KBM-7 (cell line): ENCODE measurements at places on chromosomes 13 and 19.
A peak's percentile ranks its signal among the peaks of the same experiment; 100 is the strongest.

DNA sequence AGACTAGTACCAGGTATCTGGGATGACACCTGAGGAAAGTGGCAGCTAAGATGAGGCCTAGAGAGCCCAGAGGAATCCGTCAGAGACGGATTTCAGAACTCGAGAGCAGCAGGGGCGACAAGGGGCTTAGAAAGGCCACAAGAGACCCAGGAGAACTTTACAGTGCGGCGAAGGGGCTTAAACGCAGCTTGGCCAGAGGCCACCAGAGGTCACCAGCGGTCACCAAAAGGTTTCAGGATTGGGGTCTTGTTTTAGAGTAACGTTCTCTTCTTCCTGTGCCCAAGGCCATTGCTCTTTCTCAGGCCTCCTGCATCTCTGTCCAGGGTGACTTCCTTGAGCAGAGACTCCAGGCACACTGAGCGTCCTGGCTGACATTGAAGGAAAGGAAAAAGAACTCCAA is 2.2 kb downstream of the ZSCAN22 start:
- DNase-seq = peak; percentile 55

DNA sequence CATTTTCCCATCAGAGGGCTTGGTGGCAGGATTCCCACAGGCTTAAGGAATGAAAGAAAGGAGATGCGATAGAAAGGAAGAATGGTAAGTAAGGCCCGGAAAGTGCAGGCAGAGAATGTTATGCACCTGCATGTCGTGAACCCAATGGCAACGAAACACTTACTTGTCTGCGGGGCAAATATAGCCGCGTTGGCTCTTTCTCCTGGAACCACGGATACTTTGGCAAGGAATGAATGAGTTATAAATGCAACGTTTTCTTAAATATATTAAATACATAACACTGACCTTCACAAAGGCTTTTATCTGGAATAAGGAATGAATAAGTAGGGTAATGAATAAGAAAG is 192.1 kb downstream of the KATNAL1 start:
- no peak for DNase-seq

DNA sequence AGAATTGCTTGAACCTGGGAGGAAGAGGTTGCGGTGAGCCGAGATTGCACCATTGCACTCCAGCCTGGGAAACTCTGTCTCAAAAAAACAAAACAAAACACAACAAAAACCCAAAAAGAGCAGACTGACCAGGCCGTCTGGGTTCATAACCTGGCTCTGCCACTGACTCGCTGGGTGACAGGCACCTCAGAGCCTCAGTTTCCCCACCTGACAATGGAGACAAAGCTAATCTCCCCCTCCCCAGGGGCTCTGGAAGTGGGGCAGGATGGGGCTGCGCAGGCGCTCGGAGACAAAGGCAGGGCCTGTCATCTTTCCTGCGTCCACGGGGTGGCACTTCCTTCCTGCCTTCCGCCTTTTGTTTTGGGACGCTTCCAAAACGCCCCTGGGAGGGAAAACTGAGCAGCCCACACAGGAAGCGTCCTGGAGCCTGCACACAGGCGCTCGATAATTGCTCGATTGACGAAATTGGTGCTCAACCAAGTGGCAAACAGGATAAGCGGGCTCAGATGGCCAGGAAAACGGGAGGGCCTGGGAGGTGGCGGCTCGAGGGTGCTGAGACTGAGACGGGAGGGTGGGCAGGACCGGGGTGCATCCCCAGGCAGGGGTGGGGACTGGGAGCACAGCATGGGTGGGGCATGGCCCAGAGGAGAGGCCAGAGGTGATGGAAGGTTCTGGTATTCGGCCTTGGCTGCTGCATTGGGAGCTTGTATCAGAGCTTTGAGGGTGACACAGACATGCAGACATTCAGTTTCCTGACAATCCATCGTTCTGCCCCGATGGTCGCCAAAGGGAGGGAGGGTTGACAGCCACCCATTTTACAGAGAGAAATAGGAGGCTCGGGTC is 17.8 kb downstream of the SPC24 start:
- DNase-seq = peak; percentile 81

- no peak for DNase-seq
Measured at GRCh38 chr13:110797230-110797877, 83.9 kb downstream of the ING1 start.

DNA sequence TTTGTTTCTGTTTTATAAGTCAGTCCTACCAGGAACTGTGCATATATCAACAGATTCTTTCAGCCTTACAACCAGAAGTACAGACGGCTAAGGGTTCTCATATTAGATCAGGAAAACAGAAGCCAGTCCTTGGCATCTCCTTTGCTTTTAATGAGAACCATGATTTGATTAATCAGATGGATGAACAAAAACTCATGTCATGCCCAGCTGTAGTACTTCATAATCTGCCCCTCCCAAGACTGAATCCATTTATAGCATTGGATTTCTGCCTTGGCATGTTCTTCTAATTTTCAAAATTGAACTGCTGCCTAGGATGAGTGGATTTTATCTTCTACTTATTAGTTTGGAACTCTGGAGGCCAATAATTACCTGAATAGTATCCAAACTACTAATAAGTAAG is 617.2 kb downstream of the SLITRK5 start:
- DNase-seq = no peak

DNA sequence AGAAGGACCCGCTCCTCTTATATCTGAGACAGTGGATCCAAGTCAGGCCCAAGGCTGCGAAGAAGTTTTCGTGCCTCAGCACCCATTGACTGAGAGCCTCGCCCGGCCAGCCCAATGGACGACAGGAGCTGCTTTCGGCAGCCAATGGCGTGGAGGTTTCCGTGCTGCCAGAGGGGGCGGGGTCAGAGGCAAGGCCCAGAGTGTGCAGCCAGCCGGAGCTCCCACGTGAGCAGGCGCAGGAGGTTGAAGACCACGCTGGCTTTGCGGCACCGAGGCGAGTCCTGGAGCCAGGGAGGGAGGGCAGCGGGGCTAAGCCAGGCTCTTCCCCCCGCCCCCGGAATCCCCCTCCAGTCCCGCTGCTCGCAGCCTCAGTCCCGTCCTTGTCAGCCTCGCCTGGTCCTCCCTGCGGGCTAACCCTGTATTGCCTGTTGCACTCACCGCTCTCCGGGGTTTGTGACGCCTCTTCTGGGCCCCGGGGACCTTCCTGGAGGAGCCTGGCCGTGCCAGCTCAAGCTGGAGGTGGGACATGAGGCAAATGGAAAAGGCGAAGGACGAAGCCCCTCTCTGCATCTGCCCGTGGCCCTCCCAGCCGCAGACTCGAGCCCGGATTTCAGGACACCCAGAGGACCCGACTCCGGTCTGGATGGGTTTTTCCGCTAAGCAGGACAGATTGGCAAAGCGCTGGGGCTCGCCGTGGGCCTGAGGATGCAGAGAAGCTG is 1.5 kb downstream of the IFNL4 start:
- DNase-seq = no peak

DNA sequence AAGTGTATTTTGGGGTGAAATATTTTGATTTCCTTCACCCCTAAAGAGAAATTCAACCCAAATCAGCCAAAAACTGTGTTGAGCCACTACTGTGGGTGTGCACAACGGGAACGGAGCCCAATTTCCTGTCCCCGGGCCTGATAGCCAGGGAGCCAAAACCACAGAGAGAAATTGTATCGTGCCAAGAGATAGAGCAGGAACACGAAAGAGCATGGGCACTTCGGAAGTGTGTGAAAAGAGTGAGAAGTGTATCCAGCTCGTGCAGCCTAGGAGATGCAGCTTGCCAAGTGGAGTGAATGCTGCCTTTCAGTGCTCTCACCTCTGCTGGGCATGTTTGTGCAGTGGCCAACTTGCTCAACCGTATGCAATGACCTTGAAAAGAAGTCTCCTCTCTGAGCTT is 19.4 kb upstream of the PLEKHF1 start:
- peak; percentile 87 for DNase-seq

- DNase-seq = no peak
Measured at GRCh38 chr13:113800576-113800926, 41.5 kb downstream of the TMEM255B start.

DNA sequence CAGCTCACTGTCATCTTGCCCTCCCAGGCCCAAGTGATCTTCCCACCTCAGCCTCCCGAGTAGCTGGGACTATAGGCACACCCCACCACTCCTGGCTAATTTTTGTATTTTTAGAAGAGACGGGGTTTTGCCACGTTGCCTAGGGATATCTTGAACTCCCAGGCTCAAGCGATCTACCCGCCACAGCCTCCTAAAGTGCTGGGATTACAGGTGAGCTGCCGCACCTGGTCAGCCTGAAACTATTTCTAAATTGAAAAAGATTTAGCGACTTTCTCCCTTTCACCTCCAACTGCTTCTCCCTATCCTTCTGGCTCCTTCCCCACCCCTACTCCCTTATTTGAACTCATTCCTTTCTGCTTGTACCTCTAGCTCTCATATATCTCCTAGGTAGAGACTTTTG is 19.8 kb upstream of the NAA16 start:
- no peak for DNase-seq

GRCh38 chr13:37074703-37075102 is 15.2 kb upstream of the SUPT20H start:
- DNase-seq = peak; percentile 34

GRCh38 chr19:27676877-27677276 is 1536.1 kb downstream of the UQCRFS1 start:
- no peak for DNase-seq

DNA sequence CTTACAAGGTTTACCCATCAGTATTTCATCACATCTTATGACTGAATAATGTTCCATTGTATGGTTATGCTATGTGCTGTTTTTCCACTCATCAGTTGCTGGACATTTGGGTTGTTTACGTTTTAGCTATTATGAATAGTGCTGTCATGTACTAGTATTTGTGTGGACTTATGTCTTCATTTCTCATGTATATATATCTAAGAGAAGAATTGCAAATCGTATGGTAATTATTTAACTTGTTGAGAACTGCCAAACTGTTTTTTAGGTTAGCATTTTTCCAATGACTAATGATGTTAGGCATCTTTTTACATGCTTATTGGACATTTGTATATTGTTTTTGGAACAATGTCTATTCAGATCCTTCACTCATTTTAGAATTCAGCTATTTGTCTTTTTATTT is 368.3 kb downstream of the LMO7 start:
- no peak for DNase-seq
